ENCODE measurements at places on chromosomes 1 and 21.
A peak's percentile ranks its signal among the peaks of the same experiment; 100 is the strongest.

DNA sequence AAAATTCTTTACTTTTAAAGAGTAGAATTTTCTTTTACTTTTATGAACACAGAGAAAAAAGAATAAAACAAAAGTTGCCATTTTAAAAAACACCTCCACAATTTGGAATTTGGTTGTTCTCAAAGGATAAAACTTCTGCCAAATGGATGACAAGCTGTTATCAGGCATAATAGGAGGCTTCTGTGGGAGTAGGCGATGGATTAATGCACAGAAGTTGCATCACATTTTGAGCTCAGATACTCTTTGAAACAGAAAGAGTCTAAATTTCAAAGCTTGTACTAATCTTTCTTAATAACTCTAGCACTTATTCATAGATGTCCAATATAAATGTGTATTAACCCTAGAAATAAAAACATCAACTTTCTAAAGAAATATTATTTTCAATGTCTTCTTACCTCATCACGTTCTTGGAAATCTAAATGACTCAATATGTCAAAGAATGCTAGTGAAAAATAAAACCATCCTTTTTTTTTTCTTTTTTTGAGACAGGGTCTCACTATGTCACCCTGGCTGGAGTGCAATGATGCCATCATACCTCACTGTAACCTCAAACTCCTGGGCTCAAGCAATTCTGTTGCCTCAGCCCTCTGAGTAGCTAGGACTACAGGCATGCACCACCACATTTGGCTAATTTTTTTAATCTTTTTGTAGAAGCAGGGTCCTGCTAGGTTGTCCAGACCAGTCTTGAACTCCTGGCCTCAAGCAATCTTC, 112.8 kb upstream of the USP25 start:
- DNase-seq: no peak

DNA sequence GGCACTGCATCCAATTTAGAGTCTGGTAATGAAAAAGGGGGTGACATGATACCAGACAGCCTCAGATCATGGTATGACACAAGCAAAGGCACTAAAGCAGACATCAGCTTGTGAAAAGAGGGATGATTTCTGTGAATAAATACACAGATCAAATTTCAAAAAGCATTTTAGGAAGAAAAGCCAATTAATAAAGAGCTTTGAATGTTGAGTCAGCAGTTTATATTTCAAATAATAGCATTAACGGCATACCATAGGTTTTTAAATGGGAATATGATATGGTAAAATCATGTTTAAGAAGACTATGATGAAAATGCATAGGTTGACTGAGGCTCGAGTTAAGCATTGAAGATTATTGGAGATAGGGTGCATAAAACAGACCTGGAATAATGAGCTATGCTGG, 13.5 kb downstream of the KCNT2 start:
- DNase-seq: no peak

- DNase-seq: peak; percentile 32
These were observed 60.3 kb downstream of the STUM start for GRCh38 chr1:226608699-226609505.

- no peak for DNase-seq
These were observed 4.9 kb downstream of the SLC5A9 start for GRCh38 chr1:48227165-48228013.

GRCh38 chr1:33017175-33017574, 19.5 kb downstream of the AK2 start:
- DNase-seq: no peak

GRCh38 chr1:101136739-101137138, 100.1 kb upstream of the S1PR1 start:
- no peak for DNase-seq

DNA sequence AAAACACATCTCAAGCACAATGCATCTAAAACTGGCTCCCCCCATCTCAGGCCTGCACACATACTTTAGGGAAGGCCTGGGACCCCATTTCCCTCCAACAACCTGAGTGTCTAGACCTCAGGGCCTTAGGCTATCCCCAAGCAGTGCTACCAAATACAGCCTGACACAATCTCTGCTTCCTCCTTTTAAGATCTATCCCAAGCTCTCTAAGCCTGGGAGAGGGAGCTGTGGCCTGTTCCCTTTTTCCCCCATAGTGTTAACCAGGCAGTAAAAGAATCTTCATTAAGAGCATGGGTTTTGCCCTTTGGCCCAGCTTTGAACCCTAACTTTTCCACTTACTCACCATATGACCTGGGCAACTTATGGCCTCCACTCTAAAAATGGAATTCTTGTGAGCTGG, 10.8 kb upstream of the COL8A2 start:
- no peak for DNase-seq

GRCh38 chr21:44704636-44705001, 6.8 kb downstream of the TSPEAR start:
- no peak for DNase-seq

- no peak for DNase-seq
These were observed 74.5 kb upstream of the B3GALT2 start for GRCh38 chr1:193260896-193261295.

GRCh38 chr1:36829961-36830360, 204.4 kb downstream of the GRIK3 start:
- peak; percentile 99 for DNase-seq

GRCh38 chr1:236872075-236872666, 77.1 kb downstream of the MTR start:
- no peak for DNase-seq

- DNase-seq: no peak
These were observed 55.6 kb upstream of the ABCD3 start for GRCh38 chr1:94362466-94363058.

DNA sequence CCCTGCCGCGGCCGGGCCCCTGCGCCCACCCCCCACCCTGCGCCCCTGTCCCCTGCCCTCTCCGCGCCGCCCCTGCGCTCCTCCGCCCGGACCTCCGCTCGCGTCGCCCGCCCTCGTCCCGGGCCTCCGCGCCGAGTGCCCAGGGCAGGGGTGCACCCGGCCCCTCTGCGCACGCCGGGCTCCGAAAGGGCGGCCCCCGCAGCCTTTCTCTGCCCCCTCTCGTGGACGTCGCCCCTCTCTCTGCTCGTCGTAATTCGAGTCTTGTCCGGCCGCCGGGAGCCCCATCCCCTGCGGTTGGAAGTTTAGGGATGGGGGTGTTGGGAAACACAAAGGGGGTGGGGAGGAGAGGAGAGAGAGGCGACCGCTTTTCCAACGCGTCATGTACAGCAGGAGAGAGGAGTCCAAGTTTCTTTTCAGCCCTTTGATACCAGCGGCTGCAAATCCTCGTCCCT, 407 bp downstream of the GALNT2 start:
- no peak for DNase-seq

DNA sequence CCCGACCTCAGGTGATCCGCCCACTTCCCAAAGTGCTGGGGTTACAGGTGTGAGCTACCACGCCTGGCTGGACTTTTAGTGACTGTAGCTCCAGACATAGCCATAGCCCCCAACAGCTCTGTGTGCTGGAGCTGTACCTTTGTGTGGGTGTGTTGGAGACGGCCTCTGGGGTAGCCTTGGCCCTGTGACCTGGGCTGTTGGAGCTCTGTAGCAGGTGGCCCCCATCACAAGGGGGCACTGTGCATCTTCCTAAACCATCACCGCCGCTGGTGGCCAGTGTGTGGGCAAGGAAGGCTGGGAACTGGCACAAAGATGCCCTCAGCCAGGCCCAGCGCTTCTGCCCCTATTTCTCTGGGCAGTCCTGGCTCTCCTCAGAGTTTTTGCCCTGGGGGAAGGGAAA, 38.4 kb upstream of the FOXO6 start:
- no peak for DNase-seq

DNA sequence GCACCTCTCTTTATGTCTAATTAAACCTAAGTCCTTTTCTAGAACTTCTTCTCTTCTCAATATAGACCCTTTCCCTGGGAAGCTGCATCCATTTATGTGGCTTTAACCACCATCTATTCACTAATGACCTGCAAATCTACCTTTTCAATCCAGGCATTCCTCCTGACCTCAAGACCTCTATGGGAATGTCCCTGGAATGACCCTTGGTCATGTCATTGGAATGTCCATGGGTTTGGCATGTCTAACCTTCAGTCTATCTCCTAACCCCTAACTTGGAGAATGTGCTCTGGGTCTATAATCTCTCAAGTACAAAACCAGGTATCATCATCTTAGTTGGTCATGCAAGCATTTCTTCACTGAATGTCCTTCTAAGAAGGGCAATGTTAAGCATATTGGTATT, 196.1 kb downstream of the KCNH1 start:
- no peak for DNase-seq

- no peak for DNase-seq
These were observed 347.4 kb upstream of the ADGRL2 start for GRCh38 chr1:81453367-81453703.

GRCh38 chr1:56056438-56057287, 522.7 kb downstream of the PLPP3 start:
- DNase-seq: peak; percentile 52

GRCh38 chr1:93685918-93686317, 4.3 kb upstream of the BCAR3 start:
- no peak for DNase-seq

Measured in NCI-H446 treated with DMSO at 0.1 percent for 48 hours (cell line).